ENCODE measurements at places on chromosomes 2 and 18.

- DNase-seq: no peak
These were observed 118.8 kb upstream of the RBMS1 start for GRCh38 chr2:160612266-160612856.

- no peak for DNase-seq
These were observed 41.4 kb downstream of the PKP4 start for GRCh38 chr2:158498043-158498748.

DNA sequence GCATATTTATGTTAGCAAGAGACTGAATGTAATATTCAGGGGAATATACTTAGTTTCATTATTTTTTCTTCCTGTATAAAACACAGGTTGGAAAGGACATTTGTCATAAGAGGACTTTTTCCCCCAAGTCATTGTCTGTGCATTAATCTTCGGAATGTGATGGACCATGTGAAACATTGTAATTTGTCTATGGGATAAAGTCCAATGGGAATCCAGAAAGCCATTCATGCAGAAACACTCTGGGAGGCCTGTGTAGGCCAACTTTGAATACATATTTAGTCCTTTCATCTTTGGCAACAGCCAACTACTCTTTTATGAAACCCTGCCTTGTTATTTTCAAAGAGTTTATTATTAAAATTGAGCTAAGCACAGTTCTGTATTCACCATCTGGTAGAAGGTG lies 386.4 kb downstream of the PIK3C3 start:
- DNase-seq: no peak

- DNase-seq: no peak
These were observed 123.5 kb downstream of the LAMA3 start for GRCh38 chr18:23812546-23813440.

DNA sequence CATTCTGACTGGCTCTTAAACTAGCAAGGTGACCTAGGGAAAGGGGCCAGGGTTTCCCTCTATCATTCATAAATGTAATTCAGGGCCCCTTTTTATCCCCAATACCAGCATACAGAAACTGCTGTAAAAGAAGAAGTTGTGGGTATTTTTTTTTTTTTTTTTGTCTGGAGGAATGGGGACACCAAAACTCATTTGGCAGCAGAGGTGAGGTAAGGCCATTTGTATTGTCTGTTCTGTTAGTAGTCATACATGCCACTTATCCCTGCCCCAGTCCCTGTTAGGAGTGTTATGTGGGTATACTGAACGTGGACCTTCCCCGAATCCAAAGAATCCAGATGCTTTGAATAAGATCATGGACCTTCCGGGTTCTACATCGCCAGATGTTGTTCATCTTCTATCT lies 1.7 kb downstream of the SEPTIN2 start:
- DNase-seq: no peak

DNA sequence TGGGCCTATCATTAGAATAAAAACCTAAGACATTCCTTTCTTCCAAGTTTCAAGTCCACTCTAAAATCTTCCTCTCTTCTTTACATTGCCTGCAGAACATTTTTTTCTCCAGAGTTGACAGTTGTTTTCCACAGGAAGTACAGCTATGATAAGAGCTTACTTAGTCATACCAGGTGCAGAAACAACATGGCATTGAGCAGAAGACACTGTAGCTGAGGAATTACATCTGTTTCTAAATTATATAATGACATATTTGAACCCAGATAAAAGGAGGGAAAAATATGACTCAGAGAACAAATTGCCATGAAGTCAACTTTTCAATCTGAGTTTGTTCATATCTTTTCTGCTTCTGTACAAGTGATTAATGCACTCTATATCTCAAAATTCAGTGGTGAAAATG lies 30.2 kb downstream of the CMPK2 start:
- no peak for DNase-seq

DNA sequence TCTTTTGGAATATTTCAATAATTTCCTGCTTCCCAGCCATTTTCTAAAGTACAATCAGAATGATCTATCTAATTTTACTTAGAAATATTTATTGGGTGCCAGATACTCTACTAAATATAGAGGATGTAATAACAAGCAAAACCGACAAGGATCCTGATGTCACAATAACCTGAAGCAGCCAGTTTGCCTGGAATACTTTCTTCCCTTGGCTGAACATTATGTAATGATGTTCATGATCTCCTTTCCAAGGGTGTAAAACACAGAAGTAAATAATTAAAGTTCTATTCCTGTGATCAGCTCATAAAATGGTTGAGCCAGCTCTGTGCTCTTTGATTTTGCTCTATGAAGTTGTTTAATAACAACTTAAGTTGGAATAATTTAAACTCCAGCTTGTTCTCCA lies 2.6 kb upstream of the MRPL19 start:
- DNase-seq: no peak

- DNase-seq: no peak
These were observed 612.4 kb downstream of the FBXO15 start for GRCh38 chr18:73535189-73535588.

GRCh38 chr18:21857871-21858270 lies 117.3 kb downstream of the MIB1 start:
- no peak for DNase-seq

- no peak for DNase-seq
These were observed 322.6 kb downstream of the AFF3 start for GRCh38 chr2:99819766-99820165.

DNA sequence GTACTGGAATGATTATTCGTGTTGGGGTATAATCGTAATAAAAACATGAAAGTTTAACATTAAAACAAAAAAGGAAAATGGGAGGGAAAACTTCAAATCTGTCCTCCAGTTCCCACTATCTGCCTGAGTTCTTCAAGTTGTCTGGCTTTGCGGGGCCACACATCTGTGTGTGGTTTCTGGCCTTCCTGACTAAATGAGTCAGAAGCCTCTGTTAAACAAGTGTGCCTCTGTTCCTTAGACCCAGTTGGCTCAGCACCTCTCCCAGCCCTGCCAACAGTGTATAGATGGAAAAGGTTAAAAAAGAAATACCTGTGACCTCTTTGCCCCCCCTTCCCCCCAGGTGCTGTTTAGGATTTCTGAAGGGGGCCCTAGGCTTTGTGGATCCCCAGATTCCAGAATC lies 30.2 kb downstream of the XDH start:
- no peak for DNase-seq

DNA sequence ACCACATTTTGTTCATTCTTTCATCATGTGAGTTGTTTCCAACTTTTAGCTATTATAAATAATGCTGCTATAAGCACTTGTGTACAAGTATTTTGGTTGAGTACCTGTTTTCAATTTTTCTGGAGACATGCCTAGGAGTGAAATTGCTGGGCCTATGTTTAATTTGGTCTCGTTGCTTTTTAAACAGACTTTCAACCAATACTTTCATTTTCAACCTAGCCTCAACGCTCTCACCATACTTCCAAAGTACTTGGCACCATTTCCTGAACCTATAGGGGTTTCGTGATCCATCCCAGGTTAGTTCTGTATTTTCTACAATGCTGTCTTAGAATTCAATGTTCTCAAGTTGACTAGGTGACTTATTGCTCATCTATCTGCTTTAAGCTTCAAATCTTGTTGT lies 126.1 kb downstream of the SRBD1 start:
- no peak for DNase-seq

DNA sequence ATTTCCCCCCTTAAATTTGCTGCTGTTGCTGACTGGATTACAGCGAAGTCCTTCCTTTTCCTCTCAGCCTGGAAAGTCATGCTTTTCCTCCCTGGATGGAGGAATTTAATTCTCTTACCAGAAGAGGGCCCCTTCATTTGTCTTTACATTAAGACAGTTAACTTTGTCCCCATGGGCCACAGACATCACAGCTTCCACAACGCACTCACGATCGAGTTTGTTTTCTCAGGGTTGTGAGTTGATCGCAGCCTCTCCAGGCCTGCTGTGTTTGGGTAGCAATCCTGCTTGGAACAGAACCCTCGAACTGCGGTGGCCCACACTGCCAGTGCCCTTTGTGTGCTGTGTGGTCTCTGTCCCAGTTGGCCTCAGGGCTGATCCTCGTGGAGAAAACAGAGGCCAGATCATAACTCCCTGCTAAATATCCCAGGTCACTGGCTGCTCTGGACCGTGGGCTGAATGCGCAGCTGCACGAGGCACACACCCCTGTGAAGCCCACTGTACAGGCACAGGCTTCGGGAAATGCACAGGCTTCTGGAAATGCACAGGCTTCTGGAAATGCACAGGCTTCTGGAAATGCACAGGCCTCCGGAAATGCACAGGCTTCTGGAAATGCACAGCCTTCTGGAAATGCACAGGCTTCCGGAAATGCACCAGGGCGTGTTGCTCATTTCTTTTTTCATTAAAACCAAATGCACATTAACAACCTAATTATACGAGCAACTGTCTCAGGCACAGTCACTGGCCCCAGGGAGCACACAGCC lies 2.2 kb upstream of the PDIA6 start:
- DNase-seq: no peak

- DNase-seq: no peak
These were observed 1.7 kb upstream of the POU3F3 start for GRCh38 chr2:104852090-104852666.

- no peak for DNase-seq
These were observed 111.6 kb downstream of the DYNAP start for GRCh38 chr18:54702686-54703085.

DNA sequence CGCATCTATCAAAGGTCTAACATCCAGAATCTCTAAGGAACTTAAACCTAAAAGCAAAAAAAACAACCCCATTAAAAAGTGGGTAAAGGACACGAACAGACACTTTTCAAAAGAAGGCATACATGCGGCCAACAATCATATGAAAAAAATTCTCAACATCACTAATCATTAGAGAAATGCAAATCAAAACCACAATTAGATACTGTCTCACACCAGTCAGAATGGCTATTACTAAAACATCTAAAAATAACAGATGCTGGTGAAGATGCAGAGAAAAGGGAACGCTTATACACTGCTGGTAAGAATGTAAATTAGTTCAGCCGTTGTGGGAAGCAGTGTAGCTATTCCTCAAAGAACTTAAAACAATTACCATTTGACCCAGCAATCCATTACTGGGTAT lies 38.0 kb downstream of the PPP3R1 start:
- no peak for DNase-seq

DNA sequence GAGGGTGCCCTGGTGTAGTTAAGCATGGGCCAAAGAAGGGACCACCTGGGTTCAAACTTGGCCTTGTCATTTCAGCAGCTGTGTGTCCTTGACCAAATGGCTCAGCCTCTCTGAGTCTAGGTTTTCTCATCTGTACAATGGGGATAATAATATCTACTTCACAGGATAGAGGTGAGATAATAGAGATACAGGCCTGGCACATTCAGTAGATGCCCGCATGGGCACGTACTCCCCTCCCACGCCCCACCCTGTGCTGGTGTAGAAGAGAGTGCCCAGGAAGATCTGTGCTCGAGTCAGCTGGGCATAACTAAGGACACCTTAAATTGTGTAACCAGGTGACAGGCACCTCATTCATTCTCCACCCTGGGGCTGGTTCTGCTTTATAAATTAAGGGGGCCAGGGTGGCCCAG lies 8.4 kb upstream of the TMEM185B start:
- DNase-seq: no peak

GRCh38 chr2:200665626-200666453 lies 80.0 kb downstream of the AOX1 start:
- no peak for DNase-seq

DNA sequence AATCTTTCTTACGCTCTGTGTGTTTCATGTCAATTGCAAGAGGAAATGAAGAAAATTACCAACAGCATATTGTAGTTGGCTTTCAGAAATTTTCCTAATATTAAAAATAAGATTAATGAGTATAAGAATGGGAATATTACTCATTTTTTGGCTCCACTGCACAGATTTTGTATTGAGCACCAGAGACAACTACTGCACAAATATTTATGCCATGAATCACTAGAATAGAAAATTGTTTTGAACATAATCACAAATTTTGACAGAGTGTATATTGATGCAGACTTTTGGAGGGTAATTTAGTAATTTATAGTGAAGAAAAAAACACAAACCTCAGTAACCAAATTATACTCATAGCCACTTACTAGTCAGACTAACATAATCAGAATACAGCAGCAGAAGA lies 118.3 kb downstream of the DOK6 start:
- no peak for DNase-seq

DNA sequence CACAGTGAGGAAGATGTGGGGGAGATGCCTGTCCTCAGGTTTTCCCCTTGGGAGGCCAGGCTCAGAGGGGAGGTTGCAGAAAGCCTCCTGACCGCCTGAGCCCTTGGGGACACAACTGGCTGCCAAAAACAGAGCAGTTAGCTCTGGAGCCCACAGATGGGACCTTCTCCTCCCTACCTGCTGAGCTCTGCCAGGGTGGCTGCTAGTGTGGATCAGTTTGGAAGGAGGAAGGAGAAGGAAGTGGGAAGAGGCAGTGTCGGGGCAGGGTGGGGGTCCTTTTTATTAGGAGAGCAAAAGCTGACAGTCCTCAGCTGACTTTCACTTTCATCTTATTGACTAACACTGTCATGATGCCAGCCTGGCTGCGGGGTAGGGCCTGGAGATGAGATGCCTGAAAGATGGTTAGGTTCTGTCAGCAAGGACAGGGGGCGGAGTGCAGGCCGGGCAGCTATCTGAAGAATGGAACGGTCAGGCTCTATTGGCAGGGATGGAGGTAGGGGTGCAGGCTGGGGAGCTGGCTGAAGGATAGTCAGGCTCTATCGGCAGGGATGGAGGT lies 188.5 kb upstream of the HDAC4 start:
- no peak for DNase-seq

DNA sequence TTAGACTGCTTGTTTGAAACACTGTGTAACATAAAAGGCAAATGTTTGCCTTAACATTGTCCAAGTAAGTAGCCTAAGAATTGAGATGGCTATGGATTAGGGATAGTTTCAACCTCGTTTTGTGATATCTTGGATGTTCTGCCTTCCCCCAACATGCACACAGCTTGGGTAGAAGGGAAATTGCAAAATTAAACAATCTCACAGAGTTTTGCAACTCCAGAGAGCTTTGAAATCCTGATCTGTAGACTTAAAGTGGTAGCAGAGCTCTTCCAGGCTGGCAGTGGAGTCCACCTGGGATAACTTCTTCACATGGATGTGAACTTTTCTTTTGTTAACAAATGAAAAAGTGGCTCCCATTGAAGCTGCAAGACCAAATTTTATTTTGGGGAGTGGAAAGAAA lies 59.6 kb downstream of the CHRNA1 start:
- DNase-seq: no peak

DNA sequence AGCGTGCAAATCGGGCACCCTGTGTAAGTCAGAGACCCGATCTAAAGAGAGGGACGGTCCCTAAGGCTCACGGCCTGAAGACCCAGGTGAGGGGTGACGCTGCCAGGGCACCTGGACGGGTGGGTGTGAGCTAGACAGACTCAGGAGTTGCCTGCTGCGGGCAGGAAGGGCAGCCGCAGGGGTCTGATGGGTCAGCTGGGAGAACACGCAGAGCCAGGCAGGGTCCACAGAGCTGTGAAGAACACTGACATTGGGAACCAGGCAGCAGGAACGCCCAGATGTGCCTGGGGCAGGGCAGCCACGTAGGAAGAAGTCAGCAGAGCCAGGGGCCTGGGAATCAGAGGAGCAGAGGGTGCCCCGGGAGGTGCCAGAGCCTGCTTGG lies 25.9 kb downstream of the HDAC4 start:
- DNase-seq: peak; percentile 59
